Endothelial cell of umbilical vein (primary cell): ENCODE measurements at places on chromosomes 5 and 9. TPM values are rescaled to one million over a fixed set of nuclear protein-coding genes. Genes with fewer than 3 reads are reported as not detected.

DNA sequence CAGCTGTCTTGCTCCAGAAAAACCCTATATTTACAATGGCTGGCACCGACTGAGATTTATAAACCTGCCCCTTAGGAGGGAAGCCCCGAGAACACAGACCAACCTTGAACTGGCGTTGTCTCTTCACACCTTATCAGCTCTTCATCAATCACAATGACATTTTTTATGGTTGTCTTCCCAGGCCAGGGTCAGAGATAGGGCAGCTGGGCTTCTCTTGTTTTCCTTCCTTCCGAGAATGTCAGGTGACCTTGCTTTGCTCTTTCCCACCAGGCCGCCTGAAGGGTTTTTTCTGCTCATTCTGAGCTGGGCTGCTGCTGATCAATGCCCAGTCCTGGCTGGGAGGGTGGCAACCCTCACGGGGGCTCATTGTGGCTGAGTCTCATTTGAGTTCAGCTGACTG lies 619.1 kb downstream of the CCDC171 start:
- no peak for DNase-seq
- H3K27ac ChIP-seq, result no peak overlapping the region
- H3K27me3 ChIP-seq, result no peaks in the 10 kb centered on the region
- H3K4me1 ChIP-seq, result no peaks in the 10 kb centered on the region
- no peak overlapping the region for H3K4me3 ChIP-seq

NR6A1 gene
- total RNA-seq, result 0.32 and 1.2 TPM in 2 replicates

CCL28 gene
- 0.95 and 1.8 TPM in 2 replicates for total RNA-seq

- H3K27ac ChIP-seq, result no peak overlapping the region
- peaks cover 10% of the 10 kb centered on the region for H3K36me3 ChIP-seq
- H3K4me3 ChIP-seq, result no peak overlapping the region
- no peaks in the 10 kb centered on the region for H3K27me3 ChIP-seq
Observed at GRCh38 chr9:85971731-85972130, 30.8 kb downstream of the NAA35 start.

LCN1 gene
- not detected in 2 replicates for total RNA-seq

DNA sequence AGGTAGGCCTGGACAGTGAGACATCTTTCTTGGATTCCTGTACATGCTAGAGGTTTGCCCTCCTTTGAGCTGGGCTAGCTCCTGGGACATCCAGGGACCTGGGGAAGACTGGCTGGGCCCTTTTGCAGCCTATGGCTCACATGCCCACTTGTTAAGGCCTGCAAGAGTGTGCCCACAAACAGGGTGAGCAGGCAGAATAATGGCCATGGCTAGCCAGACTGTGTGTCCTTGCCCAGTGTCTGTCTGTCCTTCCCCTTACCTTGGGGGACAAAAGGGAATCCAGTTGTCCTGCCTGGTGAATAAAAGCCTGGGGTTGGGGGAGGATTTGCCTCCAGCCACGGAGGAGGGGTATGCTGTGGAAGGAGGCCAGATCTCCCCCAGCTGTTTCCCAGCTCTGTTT lies 13.0 kb upstream of the CXXC5 start:
- H3K27ac ChIP-seq, result no peak overlapping the region
- no peaks in the 10 kb centered on the region for H3K36me3 ChIP-seq
- H3K4me1 ChIP-seq, result peaks cover 22% of the 10 kb centered on the region
- H3K27me3 ChIP-seq, result no peaks in the 10 kb centered on the region
- no peak overlapping the region for H3K4me3 ChIP-seq
- DNase-seq, result no peak

DNA sequence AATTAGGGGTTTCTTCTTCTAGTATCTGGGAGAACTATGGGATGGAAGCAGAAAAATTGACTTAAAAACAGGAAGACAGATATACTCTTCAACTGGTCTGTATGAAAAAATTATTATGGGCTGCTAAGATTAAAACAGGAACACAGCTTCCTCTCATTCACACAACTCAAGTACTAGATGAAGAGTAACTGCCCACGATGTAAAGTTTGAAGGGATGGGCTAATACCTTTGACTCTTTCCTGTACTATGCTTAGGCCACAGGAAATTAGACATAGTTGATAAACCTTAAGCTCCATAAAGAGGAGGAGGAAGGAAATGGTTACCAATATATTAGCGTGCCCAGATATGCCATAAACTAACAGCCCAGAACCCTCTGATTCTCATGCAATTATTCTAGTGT lies 88.6 kb downstream of the ANKRD31 start:
- no peak for DNase-seq
- H3K27me3 ChIP-seq, result peaks cover 7% of the 10 kb centered on the region
- no peaks in the 10 kb centered on the region for H3K4me1 ChIP-seq
- no peak overlapping the region for H3K27ac ChIP-seq
- H3K4me3 ChIP-seq, result no peak overlapping the region
- no peaks in the 10 kb centered on the region for H3K36me3 ChIP-seq

DNA sequence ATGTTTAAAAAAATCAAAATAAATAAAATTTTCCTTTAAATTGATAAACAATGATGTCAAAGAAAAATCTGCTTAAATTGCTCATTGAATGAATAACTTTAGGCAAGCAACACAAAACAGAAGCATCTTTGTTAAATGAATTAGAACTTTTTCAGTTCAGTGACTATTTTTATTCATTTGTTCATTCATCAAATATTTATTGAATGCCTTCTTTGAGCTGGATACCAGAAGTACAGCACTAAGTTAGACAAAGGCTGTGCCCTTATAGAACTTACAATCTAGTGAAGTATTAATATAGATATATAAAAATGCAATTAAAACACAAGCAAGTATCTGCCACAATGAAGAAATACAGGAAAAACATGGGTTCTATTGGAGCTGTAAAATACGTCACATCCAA lies 10.8 kb downstream of the FNIP1 start:
- no peaks in the 10 kb centered on the region for H3K36me3 ChIP-seq
- no peak overlapping the region for H3K4me3 ChIP-seq
- H3K27ac ChIP-seq, result no peak overlapping the region
- DNase-seq, result no peak
- H3K4me1 ChIP-seq, result no peaks in the 10 kb centered on the region

PRDM9 gene
- total RNA-seq, result not detected in 2 replicates

GRCh38 chr9:123438321-123438720 lies 82.3 kb downstream of the CRB2 start:
- no peak overlapping the region for H3K27ac ChIP-seq
- H3K4me3 ChIP-seq, result no peak overlapping the region
- H3K4me1 ChIP-seq, result peaks cover 8% of the 10 kb centered on the region
- no peaks in the 10 kb centered on the region for H3K36me3 ChIP-seq
- DNase-seq, result peak; percentile 47

PPP3R2 gene
- not detected in 2 replicates for total RNA-seq

PCDHGB7 gene
- 12.6 and 13.0 TPM in 2 replicates for total RNA-seq

SLC2A6 gene
- 35.7 and 39.0 TPM in 2 replicates for total RNA-seq

GRCh38 chr9:93686127-93686879 lies 109.9 kb downstream of the PHF2 start:
- no peaks in the 10 kb centered on the region for H3K36me3 ChIP-seq
- peaks cover 14% of the 10 kb centered on the region for H3K4me1 ChIP-seq
- DNase-seq, result no peak
- H3K4me3 ChIP-seq, result no peak overlapping the region
- H3K27me3 ChIP-seq, result no peaks in the 10 kb centered on the region
- no peak overlapping the region for H3K27ac ChIP-seq

GRCh38 chr9:35903049-35903448 lies 3.0 kb upstream of the HRCT1 start:
- no peaks in the 10 kb centered on the region for H3K27me3 ChIP-seq
- peaks cover 35% of the 10 kb centered on the region for H3K4me1 ChIP-seq

DNA sequence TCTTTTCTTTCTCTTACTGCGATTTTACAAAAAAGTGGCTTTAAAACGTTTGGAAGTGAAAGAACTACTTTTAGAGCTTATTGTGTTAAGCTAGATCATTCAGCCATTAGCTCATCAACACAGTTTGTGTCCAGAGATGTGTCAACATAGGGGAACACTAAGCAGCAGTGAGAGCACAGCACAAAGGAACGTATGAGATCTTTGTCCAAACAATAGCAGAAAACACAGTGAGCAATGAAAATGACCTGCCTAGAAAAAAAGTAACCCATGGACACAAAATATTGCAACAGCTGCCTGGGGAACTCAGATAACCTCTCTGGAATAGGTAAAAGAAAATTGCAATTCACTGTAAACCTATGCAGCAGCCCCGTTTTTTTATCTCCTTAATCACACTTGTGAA lies 372.5 kb downstream of the ARHGEF28 start:
- no peaks in the 10 kb centered on the region for H3K36me3 ChIP-seq
- H3K4me1 ChIP-seq, result no peaks in the 10 kb centered on the region
- H3K27me3 ChIP-seq, result peaks cover 19% of the 10 kb centered on the region
- DNase-seq, result no peak
- H3K4me3 ChIP-seq, result no peak overlapping the region
- no peak overlapping the region for H3K27ac ChIP-seq

DNA sequence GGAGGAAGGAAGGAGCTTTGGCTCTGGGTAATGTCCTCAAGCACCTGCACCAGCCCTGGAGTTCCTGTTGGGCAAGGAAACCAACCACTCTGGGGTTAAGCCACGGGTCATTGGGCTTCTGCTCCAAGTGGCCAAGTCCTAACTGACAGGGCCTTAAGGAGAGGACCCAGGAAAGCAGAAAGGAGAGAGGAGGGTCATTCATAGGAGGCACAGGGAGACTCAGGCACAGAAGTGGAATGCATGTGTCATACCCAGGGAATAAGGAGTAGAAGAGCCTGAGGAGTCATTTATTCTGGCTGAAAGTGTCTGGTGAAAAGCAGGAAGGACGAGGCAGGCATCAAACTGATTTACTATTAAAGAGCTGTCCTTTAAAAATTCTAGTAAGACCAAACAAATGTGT lies 129.2 kb downstream of the DMRT2 start:
- no peak overlapping the region for H3K27ac ChIP-seq
- no peak for DNase-seq
- H3K4me3 ChIP-seq, result no peak overlapping the region
- H3K4me1 ChIP-seq, result no peaks in the 10 kb centered on the region
- no peaks in the 10 kb centered on the region for H3K27me3 ChIP-seq

DNA sequence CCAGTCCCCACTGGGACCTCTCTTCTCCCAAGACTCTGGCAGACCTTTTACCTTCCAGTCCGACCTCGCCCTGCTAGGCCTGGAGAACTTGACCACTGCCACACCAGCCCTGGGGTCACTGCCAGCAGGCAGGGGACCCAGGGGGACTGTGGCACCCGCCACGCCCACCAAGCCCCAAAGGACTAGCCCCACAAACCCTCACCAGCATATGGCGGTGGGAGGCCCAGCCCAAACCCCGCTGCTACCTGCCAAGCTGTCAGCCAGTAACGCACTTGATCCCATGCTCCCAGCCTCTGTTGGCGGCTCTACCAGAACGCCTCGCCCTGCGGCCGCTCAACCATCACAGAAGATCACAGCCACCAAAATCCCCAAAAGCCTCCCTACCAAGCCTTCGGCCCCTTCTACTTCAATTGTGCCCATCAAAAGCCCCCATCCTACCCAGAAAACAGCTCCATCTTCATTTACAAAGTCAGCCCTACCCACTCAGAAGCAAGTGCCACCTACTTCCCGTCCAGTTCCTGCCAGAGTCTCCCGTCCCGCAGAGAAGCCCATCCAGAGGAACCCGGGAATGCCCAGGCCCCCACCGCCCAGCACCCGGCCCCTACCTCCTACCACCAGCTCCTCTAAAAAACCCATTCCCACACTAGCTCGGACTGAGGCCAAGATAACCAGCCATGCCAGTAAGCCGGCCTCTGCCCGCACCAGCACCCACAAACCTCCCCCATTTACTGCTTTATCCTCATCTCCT lies 13.1 kb downstream of the COL27A1 start:
- no peak overlapping the region for H3K4me3 ChIP-seq
- no peaks in the 10 kb centered on the region for H3K27me3 ChIP-seq
- peaks cover 7% of the 10 kb centered on the region for H3K36me3 ChIP-seq
- no peak for DNase-seq
- H3K27ac ChIP-seq, result no peak overlapping the region

DNA sequence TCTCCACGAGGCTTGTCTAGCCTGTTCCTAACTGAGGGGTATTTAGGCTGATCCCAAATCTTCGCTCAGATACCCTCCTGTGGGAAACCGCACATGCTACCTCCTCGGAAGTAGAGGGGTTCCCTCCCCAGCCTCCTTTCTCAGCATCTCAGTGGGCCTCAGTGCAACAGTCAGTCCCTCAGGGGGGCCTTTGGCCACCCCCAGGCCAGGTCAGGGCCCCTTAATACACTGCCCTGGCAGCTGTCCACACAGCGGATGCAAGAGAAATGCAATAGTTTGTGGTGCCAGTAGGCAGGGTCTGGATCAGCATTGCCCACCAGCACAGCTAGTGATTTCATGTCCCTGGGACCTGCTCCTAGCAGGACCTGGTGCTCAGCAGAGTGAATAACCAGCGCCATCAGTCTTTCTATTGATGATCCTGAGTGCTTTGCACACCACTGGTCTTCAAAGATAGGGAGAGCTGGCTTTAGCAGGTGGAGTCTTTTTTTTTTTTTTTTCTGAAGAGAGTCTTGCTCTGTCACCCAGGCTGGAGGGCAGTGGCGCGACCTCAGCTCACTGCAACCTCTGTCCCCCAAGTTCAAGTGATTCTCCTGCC lies 7.5 kb downstream of the PLPP7 start:
- no peak for DNase-seq
- no peaks in the 10 kb centered on the region for H3K4me1 ChIP-seq
- H3K36me3 ChIP-seq, result no peaks in the 10 kb centered on the region
- H3K27me3 ChIP-seq, result no peaks in the 10 kb centered on the region
- H3K4me3 ChIP-seq, result no peak overlapping the region
- H3K27ac ChIP-seq, result no peak overlapping the region

DNA sequence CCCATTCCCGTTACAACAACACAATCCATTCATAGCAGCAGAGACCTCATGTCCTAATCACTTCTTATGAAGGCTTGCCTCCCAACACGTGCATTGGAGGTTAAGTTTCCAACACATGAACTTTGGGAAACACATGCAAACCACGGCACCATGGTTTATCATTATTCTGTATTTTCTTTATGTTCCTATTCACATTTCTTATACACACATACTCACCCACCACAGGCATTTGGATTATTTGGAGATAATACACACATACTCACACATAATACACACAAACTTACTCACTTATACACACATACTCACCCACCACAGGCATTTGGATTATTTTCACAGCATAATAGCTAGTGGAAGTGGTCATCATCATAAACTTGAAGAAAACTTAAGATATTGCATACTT lies 75.6 kb downstream of the C7 start:
- no peaks in the 10 kb centered on the region for H3K36me3 ChIP-seq
- no peaks in the 10 kb centered on the region for H3K4me1 ChIP-seq
- no peak overlapping the region for H3K27ac ChIP-seq
- DNase-seq, result no peak
- H3K27me3 ChIP-seq, result no peaks in the 10 kb centered on the region

DNA sequence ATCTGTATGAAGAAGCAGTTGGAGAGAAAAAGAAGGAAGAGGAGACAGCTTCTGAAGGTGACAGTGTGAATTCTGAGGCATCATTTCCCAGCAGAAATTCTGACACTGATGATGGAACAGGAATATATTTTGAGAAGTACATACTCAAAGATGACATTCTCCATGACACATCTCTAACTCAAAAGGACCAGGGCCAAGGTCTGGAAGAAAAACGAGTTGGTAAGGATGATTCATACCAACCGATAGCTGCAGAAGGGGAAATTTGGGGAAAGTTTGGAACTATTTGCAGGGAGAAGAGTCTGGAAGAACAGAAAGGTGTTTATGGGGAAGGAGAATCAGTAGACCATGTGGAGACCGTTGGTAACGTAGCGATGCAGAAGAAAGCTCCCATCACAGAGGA lies 48.7 kb downstream of the CMYA5 start:
- H3K27ac ChIP-seq, result no peak overlapping the region
- no peaks in the 10 kb centered on the region for H3K4me1 ChIP-seq
- DNase-seq, result no peak
- no peaks in the 10 kb centered on the region for H3K27me3 ChIP-seq
- no peak overlapping the region for H3K4me3 ChIP-seq

- H3K27ac ChIP-seq, result no peak overlapping the region
- no peaks in the 10 kb centered on the region for H3K27me3 ChIP-seq
- H3K4me3 ChIP-seq, result no peak overlapping the region
- no peaks in the 10 kb centered on the region for H3K36me3 ChIP-seq
Observed at GRCh38 chr5:9483779-9484178, 62.1 kb downstream of the SEMA5A start.
